ENCODE measurements at places on chromosomes 2 and 18.
A peak's percentile ranks its signal among the peaks of the same experiment; 100 is the strongest.

DNA sequence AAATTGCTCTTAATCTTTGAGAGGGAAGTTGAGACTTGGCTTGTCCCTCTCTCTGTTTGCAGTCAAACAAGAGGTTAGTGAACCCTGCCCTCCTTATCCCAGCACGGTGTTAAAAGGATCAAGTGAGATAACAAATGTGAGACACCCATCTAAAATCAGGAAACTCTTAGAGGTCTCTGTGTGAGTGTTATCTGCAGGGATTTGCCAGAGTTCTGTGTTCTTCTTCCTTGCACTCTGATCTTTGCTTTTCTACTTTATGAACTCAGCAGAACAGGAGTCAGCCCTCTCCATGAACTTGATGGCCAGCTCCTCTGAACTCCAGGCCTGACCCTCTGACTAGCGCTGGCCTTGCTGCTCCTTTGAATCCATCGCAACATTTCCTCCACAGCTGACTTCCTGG is 123.8 kb downstream of the NCKAP5 start:
- no peak for DNase-seq

DNA sequence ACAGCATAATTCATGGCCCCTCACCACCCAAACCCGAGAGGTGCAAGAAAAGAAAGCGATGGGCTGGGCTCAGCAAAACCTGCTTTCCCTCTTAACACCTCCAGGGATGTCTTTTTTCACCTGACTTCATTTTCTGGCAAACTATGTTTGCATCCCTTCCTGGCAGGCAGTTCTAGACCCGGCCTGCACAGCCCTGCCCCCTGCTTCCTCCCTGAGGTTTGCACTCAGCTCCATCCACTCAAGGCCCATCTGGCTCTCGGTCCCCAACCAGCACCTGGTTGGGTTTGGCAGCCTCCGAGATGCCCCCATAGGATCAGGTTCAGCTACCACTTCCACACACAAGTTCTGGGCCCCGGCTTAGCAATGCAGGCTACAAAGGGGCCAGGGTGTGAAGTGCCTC is 185.7 kb downstream of the SMAD7 start:
- no peak for DNase-seq

DNA sequence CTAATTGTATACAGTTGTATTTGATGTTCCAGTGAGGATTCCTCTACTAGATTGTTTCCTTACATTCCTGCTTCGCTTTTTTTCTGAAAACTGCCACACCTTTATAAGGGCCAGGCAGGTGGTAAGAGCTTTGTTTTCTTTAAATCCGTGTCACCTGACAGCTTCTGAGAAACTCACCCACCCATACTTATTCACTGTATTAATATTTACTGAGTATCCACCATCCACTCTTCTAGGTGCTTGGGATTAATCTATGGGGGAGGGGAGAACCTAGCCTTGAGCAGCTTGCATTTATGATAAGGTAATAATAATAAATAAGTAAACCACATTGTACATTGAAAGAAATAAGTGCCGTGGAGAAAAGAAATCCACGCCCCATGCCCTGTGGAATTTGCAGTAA is 174.7 kb upstream of the AGAP1 start:
- DNase-seq: no peak

GRCh38 chr18:48669991-48670750 is 131.3 kb downstream of the CTIF start:
- DNase-seq: no peak

DNA sequence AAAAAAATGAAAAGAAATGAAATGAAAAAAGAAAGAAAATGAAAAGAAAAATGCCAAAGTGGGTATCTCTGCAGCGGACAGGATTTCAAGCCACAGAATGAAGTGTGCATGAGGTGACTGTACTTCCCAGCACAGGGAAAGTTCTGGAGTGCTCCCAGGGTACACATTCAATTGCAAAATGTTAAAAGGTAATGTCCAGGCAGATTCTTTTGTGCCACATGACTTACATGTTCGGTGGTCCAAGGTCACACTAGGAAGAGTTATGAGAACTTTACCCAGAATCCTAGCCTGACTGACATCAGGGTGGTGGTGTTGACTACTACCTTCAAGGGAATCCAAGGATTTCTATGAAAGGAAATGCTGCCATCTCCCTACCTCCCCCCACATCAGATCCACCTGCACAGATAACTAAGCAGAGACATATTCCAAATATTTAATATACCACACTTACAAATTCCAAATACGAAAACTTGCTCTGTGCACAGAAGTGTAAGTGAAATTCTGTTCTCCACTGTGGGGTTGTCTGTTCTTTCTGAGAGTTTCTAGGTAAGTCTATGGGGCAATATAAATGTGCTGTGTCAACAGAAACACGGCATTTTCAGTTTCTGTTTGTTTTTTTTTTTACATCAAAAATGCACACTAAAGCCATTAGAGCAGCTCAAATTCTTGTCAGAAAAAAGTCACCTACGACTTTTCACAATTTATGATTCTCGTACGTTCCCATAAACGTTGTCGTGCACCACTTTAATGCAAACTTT is 56.6 kb downstream of the CABYR start:
- no peak for DNase-seq

DNA sequence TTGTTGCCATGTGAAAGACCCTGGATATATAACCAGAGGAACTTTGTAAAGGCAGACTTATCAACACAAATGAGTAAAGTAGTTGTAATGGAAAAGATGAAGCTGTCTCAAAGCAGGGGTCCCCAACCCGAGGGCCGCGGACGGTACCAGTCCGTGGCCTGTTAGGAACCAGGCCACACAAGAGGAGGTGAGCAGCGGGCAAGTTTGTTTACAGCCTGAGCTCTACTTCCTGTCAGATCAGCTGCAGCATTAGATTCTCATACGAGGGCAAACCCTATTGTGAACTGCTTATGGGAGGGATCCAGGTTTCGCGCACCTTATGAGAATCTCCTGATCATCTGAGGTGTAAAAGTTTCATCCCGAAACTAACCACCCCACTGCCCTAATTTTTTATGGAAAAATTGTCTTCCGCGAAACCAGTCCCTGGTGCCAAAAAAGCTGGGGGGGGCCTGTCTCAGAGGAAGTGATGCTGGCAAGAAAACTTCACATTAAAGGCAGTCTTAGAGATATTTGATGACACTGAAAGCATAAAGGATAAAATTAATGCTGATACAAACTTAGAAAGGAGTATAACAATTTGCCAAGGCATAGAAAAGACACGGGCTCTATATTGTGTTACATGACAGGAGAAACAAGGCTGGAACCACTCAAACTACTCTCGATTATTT is 57.5 kb upstream of the MSTN start:
- no peak for DNase-seq

DNA sequence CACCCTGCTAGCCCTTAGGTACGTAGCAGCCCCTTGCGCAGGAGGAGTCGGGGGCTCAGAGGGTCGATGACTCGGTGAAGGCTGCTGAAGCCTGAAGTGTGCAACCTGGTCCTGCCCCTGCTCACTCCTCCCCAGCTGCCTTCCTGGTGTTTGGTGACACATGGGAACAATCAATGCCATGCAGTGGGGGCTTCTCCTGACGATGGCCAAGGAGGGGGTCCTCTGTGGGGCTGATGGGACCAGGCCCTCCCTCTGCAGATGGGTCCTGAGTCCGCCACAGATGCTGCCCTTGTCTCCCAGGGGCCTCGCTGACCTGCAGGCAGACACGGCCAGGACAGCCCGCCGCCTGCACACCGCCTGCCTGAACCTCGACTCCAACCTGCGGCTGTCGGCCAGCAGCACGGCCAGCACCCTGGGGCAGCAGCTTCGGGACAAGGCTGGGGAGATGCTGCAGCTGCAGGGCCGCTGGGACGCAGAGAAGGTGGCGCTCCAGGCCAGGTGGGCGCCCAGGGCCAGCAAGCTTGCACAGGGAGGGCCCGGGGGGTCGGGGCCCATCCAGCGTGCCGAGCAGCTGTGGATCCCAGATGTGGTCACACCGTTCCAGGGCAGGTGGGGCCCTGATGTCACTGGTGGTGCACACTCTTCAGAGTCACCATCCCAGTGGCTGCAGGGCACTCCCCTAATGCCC is 24.6 kb downstream of the CROCC2 start:
- no peak for DNase-seq

GRCh38 chr2:235500761-235501672 is 7.2 kb downstream of the AGAP1 start:
- DNase-seq: peak; percentile 61

GRCh38 chr18:70142001-70142400 is 63.5 kb downstream of the RTTN start:
- DNase-seq: no peak

DNA sequence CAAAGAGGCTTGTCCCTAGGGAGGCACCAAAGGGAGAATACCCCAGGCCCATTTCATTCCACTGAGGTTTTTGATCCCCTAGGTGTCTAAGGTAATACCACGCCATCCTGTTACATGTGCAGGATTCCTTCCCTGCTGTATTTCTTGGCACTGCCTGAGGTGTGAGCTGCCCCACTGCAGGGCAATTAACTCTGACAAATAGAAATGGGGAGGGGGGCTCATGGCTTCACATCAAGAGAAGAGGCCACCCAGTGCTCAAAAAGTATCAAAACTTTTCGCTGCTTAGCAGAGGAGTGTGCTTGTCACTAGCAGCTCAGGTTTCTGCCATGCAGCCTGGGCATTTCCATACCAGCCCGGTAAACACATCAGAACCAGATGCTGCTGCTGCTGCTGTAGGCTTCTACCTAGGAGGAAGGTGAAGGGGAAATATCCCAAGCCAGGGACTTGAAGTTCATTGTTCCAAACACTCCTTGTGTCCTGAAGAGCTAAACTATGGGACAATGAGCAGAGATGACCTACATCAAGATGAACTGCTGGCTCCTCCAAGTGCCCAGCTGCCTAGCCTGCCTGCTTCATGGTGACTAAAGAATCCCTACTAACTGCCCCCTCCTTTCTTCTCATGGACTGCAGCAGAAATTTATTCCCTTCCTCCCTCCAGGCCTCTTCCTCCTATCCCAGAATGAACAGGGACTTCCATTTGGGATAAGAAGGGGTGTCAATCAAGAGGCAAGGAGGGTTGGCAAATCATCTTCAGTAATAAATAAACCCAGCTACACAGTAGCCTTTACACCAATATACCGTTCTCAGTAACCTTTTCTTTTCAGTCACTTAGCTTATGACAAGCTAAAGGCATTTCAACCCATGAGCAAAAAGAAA is 16.4 kb downstream of the POU3F3 start:
- DNase-seq: no peak

GRCh38 chr2:75173740-75174139 is 25.6 kb downstream of the TACR1 start:
- DNase-seq: no peak

GRCh38 chr2:227578642-227579041 is 20.1 kb upstream of the SCYGR2 start:
- no peak for DNase-seq

DNA sequence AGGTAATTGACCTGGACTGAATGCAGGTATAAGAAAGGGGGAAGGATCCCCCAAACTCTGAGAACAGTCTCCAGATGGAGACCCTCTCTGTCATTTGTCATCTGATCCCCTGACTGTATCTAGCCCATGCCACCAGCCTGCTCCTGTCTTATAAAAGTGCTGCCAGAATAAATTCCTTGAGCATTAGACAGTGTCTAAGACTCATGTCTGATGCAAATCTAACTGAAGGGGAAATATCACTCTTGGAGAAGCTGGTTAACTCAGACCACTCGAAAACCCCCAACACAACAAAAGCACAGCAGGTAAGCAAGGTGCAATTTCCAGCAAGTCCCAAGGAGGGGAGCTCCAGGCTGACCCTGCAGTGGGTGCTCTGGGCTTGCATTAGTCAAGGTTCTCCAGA is 40.9 kb upstream of the KDM3A start:
- no peak for DNase-seq

GRCh38 chr2:207014424-207014823 is 75.1 kb downstream of the CPO start:
- no peak for DNase-seq

DNA sequence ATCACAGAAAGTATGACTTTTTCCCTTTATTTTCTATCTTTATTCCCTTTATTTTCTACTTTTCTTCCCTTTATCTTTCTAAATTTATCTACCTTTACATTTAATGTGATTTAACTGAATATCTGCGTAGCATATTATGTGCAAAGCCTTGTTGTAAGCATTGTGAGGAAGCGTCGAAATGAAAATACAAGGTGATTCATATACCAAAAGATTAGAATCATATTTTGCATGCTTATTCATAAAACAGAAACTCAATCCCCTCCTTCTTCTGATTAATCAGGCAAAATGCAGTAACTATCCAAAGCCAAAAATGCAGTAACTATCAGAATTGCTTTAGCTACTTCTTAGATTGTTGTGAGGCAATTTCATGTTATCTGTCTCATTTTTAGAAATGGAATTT is 393.0 kb downstream of the CDH19 start:
- DNase-seq: no peak

GRCh38 chr18:4236940-4237663 is 218.0 kb downstream of the DLGAP1 start:
- DNase-seq: no peak

GRCh38 chr2:222100704-222101699 is 197.8 kb downstream of the PAX3 start:
- DNase-seq: no peak

DNA sequence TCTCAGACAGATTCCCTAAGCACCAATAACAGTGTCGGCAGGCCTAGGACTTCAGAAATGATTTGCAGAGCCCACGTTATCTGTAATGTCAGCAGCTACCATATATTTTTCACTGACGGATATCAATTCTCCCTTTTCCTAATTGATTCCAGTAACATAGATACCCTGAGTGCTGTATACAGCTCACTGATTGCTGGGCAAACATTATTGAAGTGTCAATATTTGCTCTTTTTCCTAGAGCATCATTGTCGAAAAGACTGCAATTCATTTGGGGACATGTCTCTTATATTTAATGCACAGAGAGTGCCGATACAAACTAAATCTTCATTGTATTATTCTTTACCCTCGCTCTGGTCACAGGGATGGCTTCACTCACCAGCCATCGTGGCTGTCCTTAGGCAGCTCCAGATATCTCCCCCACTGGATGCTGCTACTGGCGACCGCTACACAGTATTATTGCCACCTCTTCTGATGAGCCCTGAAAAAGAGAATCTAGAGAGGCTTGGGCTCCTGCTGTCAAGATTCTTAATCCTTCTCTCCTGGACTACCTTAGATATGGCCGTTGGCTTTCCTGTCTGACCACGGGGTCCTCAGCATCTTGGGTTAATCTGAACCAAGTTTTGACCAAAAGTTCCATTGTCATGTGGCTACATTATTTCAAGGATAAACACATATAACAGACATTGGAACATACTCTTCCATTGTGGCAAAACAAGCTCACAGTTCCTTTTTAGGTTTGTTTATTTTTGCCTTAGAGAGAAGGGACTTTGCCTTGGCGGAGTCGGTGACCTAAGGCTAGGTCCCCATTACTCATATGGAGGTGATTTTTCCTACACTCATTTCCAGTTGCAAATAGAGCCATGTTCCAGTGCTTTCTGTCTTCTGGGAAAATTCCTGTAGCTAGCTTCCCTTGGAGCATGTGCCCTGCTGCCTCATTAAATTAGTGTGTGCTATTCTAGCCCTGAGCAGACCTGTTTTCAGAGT is 105.4 kb downstream of the CPO start:
- DNase-seq: no peak

DNA sequence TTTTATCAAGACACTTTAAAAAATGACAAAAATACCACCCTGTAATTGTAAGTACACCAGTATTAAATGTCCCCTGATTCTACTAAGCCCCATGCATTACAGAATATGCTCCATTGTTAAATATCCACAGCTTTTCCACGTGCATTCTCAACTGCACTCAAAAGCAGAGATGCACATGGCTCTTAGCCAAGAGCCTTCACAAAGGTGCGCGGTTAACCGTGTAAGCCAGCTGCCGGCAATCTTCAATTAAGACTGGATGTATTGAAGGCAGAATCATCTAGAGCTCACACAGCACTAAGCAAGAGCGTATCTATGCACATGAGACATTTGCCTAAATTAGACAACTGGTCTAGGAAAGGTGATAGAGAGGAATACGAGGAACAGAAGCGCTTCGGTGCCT is 278.3 kb downstream of the NAPG start:
- no peak for DNase-seq

- DNase-seq: no peak
Observed at GRCh38 chr2:224925810-224926100, 116.5 kb downstream of the DOCK10 start.

All from SW 1271 (cell line).